ENCODE measurements at places on chromosomes 5 and 9.

GRCh38 chr5:28703651-28704260, 1665.4 kb upstream of the CDH9 start:
- DNase-seq, result no peak

DNA sequence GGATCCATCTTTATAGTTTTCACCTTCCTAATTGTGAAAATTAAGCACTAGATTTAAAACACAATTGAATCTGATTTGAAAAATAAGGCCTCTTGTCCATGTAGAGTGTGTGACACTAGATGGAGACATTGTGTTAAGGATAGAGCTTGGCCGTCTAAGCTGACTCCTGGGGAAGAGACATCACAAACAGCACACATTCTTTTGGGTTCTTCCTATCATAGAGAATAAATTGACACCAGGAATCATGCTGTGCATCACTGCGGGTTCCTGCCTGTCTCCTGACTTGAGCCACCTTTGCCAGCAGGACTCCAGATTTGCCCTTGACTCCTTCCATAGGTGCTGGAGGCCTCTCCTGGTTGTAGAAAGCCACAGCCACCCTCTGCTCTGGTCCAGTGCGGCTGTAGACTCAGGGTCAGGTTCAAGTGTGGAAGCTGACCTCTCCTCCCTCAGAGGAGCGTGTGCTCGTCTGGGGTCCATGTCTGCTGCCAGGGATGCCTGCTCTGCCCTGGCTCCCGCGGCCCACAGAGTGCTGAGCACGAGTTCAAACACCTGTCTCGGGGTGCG, 11.2 kb downstream of the ROPN1L start:
- no peak for DNase-seq

- no peak for DNase-seq
These were observed 315.2 kb upstream of the PDE4D start for GRCh38 chr5:60208716-60209115.

DNA sequence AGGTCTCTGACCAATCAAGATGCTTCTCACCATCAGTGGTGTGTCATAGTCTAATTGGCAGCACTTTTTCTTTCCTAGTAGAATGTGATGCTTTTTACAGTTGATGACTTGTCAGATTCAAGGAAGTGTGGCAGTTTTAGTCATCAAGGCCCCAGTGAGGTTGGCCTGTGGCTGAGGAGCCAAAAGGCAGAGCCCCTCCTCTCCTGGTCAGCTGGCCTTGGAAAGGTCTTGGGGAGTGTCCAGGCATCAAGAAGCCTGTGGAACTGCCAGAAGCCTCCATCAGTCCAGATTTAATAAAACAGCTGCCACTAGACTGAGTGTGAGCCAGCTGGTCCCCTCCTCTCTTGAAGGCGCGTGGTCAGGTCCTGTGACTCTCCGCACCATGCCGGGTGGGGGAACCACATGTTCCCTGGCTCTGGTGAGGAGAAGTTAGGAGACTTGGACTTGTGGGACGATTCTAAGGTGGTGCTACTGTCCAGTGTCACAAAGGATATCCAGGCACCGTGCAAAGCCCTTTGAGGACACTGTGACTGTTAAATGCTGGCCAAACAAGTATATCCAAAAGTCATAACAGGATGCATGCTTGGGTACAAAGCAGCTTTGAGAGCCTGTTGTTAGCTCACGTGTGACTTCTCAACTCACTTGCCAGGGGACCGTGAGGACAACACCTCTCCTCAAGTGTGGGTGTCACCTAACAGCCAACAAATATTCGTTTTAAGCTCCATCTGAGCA, 6.1 kb upstream of the ANGPTL2 start:
- DNase-seq, result no peak

- DNase-seq, result no peak
These were observed 616.3 kb upstream of the KLF4 start for GRCh38 chr9:108105885-108106284.

DNA sequence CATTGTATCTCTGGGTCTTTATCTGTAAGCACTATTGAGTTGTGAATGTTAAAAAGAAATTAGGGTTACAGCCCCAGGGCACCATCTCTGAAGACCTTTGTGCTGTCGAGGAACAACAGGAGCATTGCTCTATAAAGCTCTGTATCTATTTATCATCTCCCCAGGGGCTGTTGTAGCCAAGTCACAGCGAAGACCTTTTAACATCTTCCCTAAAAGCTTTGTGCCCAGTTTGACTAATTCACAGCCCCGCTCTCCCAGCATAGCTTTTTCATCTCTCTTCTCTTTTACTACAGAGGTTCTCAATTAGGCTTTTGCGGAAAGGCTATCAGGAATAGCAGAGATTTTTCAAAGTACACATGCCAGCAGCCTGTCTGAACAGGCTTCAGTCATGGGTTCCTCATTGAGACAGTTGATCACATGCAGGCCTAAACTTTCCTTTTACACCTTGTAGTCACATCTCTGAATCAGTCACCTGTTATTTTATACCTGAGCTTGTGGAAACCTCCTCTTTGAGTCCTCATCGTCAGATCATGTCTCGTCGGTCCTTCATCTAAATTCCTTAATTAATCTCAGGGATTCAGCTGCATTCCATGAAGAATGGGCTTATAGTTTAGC, 140.5 kb downstream of the NPR3 start:
- no peak for DNase-seq

Measured in activated naive CD8-positive, alpha-beta T cell treated with anti-CD3 and anti-CD28 coated beads, Interleukin-2, amount 50 U/mL, for 24 hours (primary cell).